ENCODE measurements at places on chromosomes 16 and 17.

GRCh38 chr16:73067671-73068540 is 20.0 kb upstream of the ZFHX3 start:
- no peak for DNase-seq

GRCh38 chr17:31678431-31678830 is 180.6 kb downstream of the COPRS start:
- DNase-seq, result peak; percentile 12

- DNase-seq, result no peak
These were observed 1265.3 kb downstream of the CDH11 start for GRCh38 chr16:63856537-63856936.

- DNase-seq, result no peak
These were observed 55.6 kb downstream of the XPO6 start for GRCh38 chr16:28156056-28156680.

DNA sequence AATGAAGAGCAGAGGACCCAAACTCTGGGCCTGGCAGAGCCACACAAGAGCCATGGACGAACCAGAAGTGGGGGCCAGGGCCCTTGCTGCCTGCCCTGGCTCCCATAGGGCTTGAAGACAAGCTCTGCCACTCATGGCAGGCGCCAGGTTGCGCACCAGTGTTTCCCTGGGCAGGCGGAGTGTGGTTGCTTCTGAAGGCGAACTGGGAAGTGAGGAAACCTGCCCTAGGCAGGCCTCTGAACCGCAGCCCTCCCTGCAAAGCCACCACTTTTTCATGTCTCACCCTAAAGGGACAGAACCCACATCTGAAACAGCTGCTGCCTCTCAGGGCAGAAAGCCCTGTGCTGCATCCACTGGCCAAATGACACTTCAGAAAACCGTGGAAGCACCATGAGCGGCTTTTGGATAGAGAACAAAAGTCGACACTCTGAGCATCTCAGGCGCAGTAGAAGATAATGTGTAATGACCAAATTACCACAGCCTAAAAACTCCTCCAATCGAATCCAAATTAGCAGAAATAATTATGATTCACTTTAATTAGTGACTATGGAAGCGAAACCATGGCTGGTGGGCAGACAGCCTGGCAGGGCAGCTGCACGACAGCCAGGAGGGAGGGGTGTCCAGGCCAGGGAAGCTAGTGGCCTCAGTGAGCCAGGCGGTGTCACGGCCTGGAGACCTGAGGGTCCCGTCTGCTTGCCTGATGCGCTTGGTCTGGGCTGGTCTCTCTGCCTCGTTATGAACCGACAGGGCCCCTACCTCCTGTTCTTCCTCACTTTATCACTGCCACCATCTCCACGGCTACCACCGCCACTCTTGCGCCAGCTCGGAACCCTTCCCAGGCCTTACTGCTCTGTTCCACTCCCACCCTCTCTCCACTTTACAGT is 59.1 kb downstream of the PRMT7 start:
- peak; percentile 70 for DNase-seq

GRCh38 chr17:17176341-17176740 is 29.8 kb downstream of the PLD6 start:
- DNase-seq, result no peak

- DNase-seq, result no peak
These were observed 17.8 kb upstream of the CIBAR2 start for GRCh38 chr16:85129876-85130704.

DNA sequence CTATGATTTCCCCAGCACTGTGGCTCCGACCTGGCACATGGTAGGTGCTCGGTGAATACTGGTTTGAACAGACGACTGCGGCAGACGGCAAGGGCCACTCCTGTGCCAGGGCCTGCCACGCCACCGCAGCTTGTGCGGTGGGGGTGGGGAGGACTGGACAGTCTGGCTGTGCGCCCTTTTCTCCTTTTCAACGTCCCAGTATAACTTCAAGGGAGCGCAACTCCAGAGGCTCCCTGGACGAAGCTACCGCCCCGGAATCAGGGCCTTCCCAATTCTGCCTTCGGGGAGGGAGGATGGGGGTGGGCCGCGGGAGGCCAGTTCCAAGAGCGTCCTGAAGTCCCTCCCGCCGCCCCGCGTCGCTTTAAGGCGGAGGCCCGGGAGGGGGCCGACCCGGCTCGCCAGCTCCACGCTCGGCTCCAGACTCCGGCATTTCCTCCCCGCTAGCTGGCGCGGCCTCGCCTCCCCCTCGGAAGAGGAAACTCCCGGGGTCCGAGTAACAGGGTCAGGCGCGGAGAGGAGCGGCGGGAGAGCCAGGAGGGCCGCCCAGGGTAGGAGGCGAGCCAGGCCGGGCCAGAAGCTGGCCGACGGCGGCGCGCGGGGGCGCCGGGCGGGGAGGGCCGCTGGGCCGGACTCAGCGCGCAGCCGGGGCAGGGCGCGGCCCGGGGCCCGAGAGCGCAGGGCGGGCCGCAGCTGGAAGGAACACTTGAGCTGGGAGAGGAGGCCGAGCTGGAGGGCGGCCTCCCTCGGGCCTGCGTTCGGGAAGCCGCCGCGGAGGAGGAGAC is at the start of gene ITPRIPL2:
Gene ITPRIPL2 (plus strand): TSS at position 388 of the 782 bp plus-strand sequence. CDS start 498 bp downstream, outside the sequence.
- DNase-seq, result peak; percentile 53

DNA sequence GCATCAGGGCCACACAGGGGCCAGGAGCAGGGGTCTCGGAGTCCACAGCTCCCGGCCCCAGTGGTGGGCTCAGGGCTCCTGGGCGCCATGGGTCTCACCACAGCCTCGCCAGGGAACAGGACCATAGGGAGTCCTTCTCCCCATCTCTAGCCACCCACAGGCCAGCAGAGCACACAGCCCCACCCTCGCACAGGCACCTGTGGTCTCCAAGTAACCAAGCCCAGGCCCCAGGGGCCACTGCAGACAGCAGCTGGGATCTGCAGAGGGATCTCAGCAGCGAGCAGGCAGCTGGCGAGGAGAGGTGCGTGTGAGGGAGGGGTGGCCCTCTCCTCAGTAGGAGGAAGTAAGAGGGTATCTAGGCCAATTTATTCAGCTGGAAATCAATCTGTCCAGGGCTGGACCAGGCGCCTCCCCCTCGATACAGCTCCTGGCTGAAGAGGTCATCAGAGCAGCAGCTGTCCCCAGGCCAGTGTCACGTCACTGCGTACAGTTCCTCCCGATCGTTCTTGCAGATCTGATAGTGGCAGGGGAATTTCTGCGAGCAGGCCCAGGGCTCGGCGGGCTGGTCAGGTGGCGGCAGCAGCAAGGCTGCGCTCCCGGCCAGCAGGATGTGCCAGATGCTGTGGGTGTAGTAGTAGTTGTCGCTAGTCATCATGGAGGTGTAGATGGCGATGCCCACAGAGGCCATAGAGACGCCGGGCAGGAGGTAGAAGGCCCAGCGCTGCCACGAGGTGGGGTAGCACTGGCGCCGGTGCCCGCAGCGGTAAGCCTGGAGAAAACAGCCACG is 1.4 kb upstream of the MRPL28 start:
- no peak for DNase-seq

DNA sequence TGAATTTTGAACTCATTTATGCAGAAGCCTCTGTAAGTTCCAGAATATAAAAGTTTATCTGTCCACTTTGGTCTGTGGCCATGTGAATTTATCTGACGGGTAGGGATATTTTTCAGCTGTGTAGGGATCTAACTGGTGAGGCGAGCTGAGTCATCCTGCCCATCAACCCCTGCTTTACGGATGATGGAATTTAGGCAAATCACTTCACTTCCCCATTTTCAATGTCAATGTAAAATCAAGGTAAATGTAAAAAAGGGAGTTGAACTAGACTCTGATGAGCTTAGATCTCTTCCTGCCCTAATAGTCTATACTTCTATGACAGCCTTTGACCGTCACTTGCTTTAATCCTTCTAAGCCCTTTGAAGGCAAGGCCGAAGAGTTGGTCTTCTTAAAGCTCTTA is 2.6 kb downstream of the SLC16A6 start:
- no peak for DNase-seq

DNA sequence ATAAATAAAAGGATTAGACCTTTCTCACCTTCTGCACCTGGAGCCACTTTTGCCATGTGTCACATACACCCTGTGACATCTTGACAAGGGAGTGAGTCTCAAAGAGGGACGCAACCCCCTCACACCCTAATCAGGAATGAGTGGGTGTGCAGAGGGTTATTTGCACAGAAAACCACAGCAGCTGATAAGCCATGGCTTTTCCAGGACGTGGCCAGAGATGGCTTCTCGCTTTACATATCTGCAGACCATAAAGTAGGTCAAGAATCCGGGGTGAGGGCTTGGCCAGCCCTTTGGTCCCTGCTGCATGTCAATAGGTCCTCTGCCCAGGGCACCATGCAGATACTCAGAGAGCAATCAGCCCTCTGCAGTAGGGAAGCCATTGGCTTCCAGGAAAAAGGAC is 2.4 kb upstream of the CD300LF start:
- DNase-seq, result no peak

- DNase-seq, result no peak
These were observed 4.4 kb upstream of the RNF43 start for GRCh38 chr17:58421711-58422110.

- no peak for DNase-seq
These were observed 8.1 kb downstream of the ZCCHC14 start for GRCh38 chr16:87484487-87485331.

DNA sequence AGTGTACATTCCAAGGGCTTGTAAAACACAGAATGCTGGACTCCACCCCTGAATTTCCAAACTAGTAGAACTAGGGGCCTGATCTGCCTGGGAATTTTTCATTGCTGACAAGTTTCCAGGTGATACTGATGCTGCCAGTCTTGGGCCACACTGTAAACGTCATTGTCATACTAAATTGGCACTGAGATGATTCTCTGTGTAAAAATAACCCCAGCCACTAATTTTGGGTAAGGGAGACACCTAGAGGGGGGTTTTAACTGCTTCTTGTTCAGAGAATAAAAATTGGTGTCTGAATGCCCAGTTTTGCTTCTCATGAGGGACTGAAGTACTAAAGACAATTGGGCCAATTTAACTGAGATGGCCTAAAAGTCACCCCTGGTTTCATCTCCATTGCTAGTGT is 5.0 kb upstream of the CDH13 start:
- no peak for DNase-seq

GRCh38 chr17:12667299-12667958 is 1.7 kb downstream of the MYOCD start:
- no peak for DNase-seq

DNA sequence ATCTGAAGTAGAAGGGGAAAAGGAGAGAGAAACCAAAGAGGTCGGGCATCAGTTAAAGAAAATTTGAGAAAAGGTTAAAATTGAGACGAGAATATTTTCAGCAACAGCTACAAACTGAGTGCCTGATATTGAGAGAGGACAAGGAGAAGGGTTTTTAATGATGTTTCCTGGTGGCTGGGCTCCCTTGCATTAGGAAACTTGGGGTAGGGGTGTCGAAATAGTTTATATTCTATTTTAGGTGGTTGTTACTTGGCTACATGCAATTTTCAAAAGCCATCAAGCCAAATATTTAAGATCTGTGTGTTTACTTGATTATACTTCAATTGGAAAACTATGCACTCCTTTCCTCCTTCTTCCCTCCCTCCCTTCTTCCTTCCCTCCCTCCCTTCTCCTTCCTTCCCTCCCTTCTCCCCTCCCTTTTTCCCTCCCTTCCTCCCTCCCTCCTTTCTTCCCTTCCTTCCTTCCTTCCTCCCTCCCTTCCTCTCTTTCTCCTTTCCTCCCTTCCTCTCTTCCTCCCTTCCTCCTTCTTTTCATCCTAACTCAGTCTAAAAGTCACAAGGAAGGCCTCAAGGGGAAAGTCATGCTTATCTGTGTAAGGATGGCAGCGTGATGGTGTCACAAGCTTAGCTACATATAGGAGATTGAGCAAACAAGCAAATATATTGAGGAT is 1.8 kb upstream of the APOH start:
- DNase-seq, result no peak

GRCh38 chr17:1861391-1862010 is 31.7 kb downstream of the RPA1 start:
- no peak for DNase-seq

DNA sequence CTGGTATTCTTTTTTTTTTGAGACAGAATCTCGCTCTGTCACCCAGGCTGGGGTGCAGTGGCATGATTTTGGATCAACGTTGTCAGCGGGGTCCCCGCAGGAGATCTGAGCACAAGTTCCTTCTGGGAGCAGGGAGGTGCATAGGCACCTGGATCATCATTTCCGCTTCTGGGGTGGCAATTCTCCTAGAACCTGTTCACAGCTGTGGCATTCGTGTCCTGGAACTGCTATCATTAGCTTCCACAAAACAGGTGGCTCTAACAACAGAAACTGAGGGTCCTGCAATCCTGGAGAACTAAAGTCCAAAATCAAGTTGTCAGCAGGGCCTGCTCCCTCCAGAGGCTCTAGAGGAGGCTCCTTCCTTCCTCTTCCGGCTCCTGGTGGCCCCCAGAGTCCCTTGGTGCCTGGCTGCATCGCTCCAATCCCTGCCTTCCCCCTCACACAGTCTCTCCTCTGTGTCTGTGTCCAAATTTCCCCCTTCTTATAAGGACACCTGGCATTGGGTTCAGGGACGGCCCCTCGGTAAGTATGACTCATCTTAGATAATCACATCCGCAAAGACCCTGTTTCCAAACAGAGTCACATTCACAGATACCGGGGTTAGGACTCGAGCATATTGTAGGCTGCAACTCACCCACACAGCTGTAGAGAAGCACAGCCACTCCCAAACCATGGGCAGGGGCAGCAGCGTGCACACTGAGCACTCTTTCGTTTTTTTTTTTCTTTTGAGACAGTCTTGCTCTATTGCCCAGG is 43.5 kb upstream of the KLHDC4 start:
- no peak for DNase-seq

DNA sequence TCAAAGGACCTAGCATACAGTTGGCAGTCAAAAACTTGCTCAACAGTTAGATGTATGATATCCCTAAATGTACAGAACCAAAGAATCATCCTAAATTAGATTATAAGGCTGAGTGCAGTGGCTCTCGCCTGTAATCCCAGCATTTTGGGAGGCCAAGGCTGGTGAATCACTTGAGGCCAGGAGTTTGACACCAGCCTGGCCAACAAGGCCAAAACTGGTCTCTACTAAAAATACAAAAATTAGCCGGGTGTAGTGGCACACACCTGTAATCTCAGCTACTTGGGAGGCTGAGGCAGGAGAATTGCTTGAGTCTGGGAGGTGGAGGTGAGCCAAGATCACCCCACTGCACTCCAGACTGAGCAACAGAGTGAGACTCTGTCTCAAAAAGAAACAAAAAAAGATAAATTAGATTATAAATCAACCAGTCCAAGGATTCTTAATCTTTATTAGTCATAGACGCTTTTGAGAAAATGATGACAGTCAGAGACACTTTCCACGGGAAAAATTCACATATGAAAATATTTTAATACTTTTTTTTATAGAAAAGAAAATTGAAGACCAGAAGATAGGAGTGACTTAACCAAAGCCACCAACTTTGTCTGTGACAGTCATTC is 77.6 kb downstream of the MMD start:
- DNase-seq, result no peak

DNA sequence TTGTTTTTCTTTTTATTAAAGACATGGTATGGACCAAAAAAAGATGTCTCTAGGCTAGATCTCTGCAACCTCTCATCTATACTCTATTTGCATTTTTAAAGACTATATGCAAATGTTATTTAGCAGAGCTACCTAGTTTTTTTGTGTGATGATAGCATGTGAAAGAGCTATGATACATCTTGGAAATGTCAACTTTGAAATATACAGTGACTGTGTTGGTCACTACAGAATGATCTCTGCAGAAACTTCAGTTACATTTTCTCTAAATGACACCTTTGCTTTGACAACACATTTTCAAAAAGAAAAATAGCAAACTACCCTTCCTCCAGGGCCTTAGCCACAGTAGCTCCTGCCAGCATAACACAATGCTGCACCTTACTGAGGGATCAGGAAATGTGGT is 86.6 kb downstream of the PRKCB start:
- DNase-seq, result no peak
